ENCODE measurements at places on chromosomes 11 and 22. TPM values are rescaled to one million over a fixed set of nuclear protein-coding genes. Genes with fewer than 3 reads are reported as not detected.

OR10AG1 gene
- total RNA-seq: not detected

CCDC87 gene
- total RNA-seq: 0.09 TPM

DNA sequence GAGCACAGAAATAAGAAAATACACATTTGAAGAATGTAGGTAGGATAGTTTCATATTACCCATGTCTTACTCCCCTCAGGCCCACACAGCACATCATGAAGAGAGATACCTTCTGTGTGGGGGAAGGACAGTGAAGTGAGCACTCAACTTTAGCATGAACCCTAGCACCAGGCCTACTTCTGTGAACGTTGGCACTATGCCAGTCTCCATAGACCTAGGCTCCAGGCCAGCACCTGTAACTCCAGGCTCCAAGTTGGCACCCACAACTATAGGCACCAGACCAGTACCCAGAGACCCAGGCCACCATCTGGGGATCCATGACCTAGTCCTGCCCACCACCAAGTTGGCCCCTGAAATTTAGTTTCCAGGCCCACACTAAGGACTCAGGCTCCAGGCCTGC lies 410.9 kb downstream of the INSC start:
- no peak for DNase-seq

- DNase-seq: no peak
These were observed 32.6 kb upstream of the B3GNT6 start for GRCh38 chr11:77001613-77002012.

GRCh38 chr11:8707541-8708191 lies 25.1 kb downstream of the RPL27A start:
- DNase-seq: no peak

GRCh38 chr11:2122222-2122906 lies 16.8 kb downstream of the IGF2 start:
- no peak for DNase-seq

- no peak for DNase-seq
These were observed 27.4 kb upstream of the YPEL1 start for GRCh38 chr22:21762712-21763581.

DNA sequence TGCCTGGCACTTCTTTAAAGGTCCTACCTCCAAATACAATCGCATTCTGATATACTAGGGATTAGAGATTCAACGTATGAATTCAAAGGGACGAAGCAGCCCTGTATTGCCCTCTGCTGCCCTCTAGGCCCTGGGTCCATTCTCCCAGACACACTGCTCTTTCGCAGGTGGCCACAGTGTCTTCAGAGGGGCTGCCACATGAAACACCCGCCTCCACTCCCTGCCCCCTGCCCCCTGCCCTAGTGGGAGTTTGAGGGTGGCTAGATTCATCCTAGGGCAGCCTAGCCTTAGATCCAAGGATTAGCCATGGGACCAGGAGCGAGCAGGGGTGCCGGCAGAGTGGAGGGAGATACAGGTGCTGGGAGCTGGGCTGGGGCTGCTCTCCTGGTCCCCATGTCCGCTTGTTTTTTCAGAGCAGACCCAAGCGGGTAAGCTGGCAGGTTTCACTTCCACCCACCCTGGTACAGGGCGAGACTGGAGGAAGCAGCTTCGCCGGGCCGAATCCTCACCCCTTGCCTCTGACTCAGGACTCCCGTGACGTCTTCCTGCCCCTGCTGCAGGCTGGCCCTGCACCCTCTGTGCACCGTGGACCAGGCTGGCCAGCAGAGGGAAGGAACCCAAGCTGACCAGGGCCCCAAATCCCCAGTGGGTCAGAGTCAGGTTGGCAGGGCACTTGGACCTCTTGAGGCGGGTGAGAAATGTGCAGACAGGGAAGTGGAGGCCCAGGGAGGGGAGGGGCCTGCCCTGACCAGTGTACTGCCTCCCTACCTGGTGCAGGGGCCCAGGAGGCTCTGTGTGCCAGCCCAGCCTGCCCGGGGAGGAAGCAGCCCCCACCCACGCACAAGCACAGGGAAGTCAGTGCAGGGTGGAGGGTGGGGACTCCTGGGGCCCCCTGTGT lies 28.4 kb upstream of the HMOX1 start:
- peak; percentile 51 for DNase-seq

GRCh38 chr11:27558401-27558800 lies 51.8 kb upstream of the LIN7C start:
- no peak for DNase-seq

DNA sequence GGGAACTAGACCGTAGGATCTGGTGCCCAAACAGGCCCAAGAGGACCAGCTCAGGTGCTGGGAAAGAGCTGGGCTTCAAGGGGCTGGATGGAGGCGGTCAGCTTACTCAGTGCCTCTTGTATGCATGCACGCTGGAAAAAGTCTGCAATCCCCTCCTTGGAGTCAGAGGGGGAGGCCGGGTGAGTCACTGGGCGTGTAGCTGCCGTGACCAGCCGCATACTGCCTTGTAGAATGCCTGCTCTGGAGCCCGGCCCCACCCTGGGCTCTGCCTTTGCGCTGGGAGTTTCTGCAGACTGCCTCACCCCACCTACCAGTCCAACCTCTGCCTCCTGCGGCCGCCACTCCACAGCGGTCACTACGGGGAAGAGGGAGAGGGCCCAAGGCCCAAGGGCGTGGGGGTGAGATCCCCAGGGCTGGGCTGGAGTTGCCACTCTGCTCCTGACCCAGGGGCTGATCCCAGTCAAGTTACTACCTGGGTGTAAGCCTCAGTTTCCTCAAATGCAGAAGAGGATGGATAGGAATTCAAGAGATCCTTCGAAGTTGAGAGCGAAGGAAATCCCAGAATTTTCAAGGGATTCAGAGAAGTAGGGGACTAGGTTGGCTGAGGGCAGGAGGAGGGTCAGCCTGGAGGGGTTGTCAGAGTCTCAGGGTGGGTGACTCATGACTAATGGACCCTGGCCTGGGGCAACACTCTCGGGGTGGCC lies 4.2 kb downstream of the MRGPRF start:
- no peak for DNase-seq

- DNase-seq: no peak
These were observed 217.1 kb upstream of the PLET1 start for GRCh38 chr11:112477581-112478317.

OR4A16 gene
- not detected for total RNA-seq

DNA sequence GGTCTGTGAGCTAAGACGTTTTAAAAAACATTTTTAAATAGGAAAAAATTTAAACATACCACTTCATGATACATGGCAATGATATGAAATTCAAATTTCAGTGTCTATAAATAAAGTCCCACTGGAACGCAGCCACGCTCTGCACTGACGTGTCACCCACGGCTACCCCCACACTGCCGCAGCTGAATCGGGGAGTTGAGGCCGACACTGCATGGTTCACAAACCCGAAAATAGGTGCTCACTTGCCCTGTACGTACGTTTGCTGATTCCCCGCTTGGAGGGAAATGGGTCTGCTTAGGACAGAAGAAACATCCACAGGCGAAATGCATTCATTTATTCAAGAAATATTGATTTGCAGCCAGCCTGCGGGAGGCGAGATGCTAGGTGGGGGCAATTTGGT lies 1342.3 kb downstream of the TBC1D22A start:
- DNase-seq: no peak

GRCh38 chr11:72244361-72245262 lies 636 bp upstream of the PHOX2A start:
- DNase-seq: no peak

- no peak for DNase-seq
These were observed 55.7 kb downstream of the MYO18B start for GRCh38 chr22:25797498-25798290.
